Endothelial cell of umbilical vein (primary cell): ENCODE measurements at places on chromosomes 7 and 10.

DNA sequence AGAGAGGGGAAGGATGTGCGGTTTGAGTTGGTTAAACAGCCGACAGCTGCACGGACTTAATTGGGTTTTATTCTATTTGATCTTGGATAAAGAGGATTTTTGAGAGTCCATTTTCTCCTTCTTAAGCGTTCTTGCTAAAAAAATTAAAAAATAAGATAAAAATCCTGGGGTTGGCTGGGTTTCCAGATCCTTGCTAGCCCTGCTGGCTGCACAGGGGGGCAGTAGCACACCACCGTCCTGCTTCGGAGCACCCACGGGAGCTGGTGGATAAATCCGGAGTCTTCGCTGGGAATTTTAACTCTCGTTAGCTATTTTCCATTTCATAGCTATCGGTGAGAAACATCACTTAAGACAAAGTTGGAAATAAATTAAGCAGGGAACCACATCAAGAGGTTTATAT, 792.0 kb downstream of the TYW1 start:
- no peak for DNase-seq

DNA sequence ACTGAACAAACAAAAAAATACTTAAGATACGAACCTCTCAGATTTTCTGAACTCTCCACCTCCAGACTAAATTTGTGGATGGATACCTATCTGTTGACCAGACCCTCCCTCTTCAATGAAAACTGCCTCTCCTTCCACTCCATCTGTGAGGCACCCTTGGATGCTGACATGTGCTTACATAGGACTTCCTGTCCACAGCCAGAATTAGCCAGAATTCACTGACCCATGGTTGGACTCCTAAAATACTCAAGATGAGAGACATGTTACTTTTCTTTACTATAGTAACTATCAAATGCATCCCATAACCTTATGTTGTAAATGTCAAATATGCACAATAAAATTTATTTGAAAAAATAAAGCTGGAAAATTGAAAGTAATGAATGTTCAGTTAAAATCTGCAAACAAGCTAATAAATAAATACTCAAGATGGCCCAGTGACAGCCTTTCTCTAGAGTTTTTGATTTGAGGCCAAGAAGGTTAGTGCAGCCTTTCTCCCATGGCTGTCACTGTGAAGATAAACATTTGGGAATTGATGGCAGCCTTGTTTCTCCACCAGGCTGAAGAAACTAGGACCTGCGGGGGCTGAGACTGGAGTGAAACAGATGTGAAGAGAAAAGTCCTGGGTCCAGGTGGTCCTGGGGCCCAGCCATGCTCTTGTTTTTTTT, 287.0 kb downstream of the ZEB1 start:
- no peak for DNase-seq

GRCh38 chr7:41113719-41114118, 589.2 kb downstream of the INHBA start:
- no peak for DNase-seq

DNA sequence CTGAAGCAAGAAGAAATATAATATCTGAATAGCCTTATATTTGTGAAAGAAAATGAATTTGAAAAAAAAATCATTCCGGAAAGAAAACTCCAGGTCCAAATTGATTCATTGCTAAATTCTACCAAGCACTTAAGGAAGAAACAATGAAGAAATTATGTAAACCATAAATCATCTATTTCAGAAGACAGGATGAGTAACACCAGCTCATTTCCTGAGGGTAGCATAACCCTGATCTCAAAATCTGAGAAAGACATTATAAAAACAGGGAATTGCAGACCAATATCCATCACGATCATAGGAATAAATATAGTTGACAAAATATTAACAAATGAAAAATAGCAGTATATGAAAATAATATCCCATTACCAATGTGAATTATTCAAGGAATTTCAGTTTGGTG, 70.1 kb upstream of the RAB18 start:
- no peak for DNase-seq

GRCh38 chr10:64708884-64709681, 1187.9 kb downstream of the REEP3 start:
- DNase-seq, result no peak

GRCh38 chr7:16587790-16588189, 57.8 kb downstream of the ANKMY2 start:
- no peak for DNase-seq

- no peak for DNase-seq
These were observed 625.1 kb downstream of the MAGI2 start for GRCh38 chr7:78828317-78828716.

- DNase-seq, result no peak
These were observed 103.9 kb downstream of the GATA3 start for GRCh38 chr10:8158193-8159071.

DNA sequence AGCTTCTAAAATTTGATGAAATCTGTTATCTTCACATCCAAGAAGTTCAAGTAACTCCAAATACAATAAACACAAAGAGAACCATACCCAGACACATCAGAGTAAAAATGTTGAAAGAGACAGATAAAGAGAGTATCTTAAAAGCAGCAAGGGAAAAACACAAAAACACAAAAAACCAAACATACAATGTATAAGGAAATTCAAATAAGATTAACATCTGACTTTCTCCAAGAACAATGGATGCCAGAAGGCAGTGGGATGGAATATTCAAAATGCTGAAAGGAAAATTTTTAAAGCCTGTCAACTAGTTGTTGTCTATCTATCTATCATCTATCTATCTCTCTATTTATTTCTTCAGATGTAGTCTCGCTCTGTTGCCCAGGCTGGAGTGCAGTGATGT, 72.4 kb upstream of the MKLN1 start:
- no peak for DNase-seq

- DNase-seq, result no peak
These were observed 43.1 kb downstream of the TEX36 start for GRCh38 chr10:125639846-125640245.

- DNase-seq, result no peak
These were observed 221.9 kb upstream of the SEMA3C start for GRCh38 chr7:81140775-81141174.

GRCh38 chr7:95589031-95589430, 7.3 kb downstream of the PDK4 start:
- DNase-seq, result no peak

DNA sequence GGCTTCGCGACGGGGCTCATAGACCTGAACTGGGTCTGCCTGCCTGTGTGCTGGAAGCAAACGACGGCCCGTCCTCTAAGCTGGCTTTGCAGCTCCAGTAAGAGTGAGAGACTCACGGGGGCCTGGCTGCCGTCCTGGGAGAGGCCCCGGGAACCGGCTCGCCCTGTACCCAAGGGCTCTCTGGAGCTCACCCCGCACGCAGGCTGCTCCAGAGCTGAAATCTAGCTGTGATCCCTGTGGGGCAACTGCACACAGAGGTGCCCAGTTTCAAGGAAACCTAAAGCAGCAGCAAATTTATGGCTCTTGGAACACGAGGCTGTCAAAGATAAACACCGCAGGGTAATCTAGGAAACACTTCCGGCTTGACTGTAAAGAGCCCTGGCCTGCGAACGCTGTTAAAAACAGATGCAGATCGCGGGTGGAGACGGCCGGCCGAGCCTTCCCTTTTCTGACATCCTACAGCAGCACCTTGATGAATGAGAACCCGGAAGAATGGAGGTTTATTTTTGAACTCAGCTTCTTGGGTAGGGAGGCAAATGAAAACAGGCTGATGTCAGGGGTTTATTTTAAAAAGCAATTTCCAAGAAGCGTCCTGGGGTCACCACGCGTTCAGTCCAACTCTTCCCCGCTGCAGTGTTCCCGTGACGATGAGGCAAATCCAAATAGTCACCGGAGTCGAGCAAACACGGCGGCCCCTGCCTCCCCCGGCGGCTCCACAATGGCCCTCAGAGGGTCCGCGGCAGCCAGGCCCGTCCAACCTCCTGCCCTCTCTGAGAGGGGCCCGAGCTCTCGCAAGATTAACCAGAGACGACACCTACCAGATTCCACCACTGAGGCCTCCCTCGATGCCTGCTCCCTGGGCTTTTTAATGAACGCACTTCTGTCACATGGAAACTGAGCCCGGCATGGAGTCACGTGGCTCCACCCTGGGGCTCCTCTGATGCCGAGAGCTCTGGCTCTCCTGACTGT, 29.6 kb downstream of the AMZ1 start:
- DNase-seq, result peak; percentile 72

GRCh38 chr7:98358706-98359105, 42.2 kb downstream of the BAIAP2L1 start:
- no peak for DNase-seq
